T-helper 1 cell treated with Interleukin-12 subunit alpha and Interleukin-12 subunit beta and Interleukin-4 antibody, amounts not matched to agents 30 ng/mL and 1 ng/mL, for 36 hours (primary cell): ENCODE measurements at places on chromosomes 11 and 22. TPM values are rescaled to one million over a fixed set of nuclear protein-coding genes. Genes with fewer than 3 reads are reported as not detected.

TEAD1 gene
- total RNA-seq: 0.25 and 0.46 TPM in 2 replicates

OR2AG2 gene
- 0.41 TPM in 1 of 2 replicates, not detected in the other for total RNA-seq

P2RY6 gene
- total RNA-seq: not detected in 2 replicates

MYO7A gene
- total RNA-seq: 0.10 TPM in 1 of 2 replicates, not detected in the other

SPDYC gene
- total RNA-seq: not detected in 2 replicates

OR4B1 gene
- not detected in 2 replicates for total RNA-seq

DCDC1 gene
- not detected in 2 replicates for total RNA-seq

NRXN2 gene
- total RNA-seq: 0.71 and 1.3 TPM in 2 replicates

GRIA4 gene
- total RNA-seq: not detected in 2 replicates

FIBIN gene
- not detected in 2 replicates for total RNA-seq

COX8A gene
- 350 and 373 TPM in 2 replicates for total RNA-seq

OR10D3 gene
- not detected in 2 replicates for total RNA-seq

PHF21B gene
- total RNA-seq: 0.51 TPM in 1 of 2 replicates, not detected in the other

TENM4 gene
- total RNA-seq: 0.02 TPM in 1 of 2 replicates, not detected in the other

LIF gene
- 208 and 211 TPM in 2 replicates for total RNA-seq

SHISAL1 gene
- total RNA-seq: not detected in 2 replicates

TRIM49 gene
- total RNA-seq: not detected in 2 replicates

ZP1 gene
- total RNA-seq: not detected in 2 replicates

ARHGAP42 gene
- 0.25 TPM in 1 of 2 replicates, not detected in the other for total RNA-seq

KCNJ1 gene
- not detected in 2 replicates for total RNA-seq

IGF2 gene
- 0.17 and 0.32 TPM in 2 replicates for total RNA-seq

KDM2A gene
- 148 and 149 TPM in 2 replicates for total RNA-seq

PYGM gene
- total RNA-seq: 7.3 and 8.6 TPM in 2 replicates

MPPED2 gene
- not detected in 2 replicates for total RNA-seq
